ENCODE measurements at places on chromosomes 6 and 20.

DNA sequence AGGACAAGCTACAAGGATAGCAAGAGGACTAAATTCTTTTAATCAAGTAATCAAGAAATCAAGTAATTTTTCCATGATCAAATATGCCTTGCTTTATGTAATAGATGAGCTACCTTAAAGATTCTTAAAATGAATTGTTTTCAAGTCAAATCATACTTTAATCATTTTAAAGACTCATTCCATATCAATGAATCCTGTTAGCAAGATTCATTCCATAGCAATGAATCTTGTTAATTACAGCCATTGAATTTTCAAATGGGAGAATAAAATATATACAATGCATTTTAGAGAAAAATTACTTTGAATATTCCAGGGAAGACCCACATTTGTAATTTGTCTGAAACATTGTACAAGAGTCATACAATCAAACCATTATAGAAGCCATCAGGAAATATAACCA, 145.7 kb downstream of the RFX6 start:
- DNase-seq, result no peak

DNA sequence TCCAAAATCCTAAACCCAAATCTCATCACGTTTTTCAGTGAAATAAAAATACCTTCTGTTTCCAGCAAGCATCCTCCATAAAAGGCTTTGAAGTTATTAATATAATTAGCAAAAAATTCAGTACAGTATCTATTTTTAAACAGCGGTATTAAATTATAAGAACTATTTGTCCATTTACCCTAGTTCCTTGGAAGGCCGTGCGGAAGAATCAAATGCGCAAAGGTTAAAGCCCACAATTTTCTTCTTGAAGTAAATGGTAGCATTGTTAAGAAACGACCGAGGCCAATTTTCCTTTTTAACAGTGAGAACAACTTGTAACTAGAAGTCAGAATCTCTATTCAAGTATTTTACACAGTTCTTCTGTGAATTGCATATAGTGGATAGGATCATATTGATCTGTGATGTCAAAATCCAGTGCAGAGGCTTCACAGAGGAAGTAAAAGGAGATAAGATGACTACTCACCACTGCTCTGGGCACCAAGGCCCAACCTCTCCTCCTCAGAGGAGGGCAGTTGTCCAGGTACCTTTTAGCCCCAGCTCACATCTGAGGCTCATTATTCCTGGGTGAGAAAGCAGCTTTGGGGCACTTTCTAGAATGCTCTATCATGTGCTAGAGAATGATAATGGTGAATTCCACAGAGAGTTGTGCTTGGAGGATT, 36.3 kb downstream of the TNFAIP3 start:
- no peak for DNase-seq

- no peak for DNase-seq
Observed at GRCh38 chr6:33828764-33829731, 25.2 kb upstream of the MLN start.

- DNase-seq, result no peak
Observed at GRCh38 chr6:165744555-165745228, 81.7 kb upstream of the PDE10A start.

DNA sequence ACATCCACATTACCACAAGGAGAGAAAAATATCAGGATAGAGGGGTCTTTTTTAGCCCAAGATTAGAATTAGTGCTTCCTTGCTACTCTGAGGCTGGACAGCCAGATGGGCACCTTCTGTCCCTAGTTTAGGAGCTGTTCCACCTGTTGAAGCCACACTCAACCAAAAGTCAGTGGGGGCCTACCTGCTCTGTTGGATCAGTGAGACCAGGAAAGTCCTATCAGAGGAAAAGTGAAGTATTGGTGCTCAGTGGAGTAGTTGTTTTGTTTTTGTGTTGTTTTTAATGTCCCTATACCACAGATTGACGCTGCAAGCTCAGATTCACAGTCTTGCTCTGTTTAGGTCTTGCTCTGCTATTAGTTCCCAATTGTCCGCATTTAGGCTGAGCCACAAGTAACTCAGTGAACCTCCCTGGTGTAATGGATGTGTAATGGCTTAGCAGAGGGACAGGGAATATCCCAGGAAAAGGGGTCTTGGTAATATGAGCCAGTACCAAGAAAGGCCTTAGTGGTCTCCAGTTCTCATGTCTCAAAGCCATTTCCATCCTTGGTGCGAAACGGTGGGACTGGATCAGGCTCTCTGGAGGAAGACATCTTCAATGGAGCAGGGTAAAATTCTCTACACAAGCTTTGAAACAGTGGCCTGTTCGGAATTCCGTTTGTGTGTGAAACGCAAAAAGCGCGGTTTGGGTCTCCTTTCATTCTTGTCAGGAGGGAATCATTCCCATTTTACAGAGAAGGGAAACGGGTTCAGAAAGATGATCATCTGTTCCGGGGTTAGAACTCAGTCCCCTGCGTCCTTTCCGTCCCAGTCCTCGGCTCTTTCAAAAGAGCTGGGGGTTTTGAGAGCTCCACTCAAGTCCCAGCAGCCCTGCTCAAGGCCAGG, 631 bp upstream of the PABPC1L start:
- DNase-seq, result no peak

GRCh38 chr20:20188647-20189046, 136.3 kb downstream of the CFAP61 start:
- DNase-seq, result no peak

Measured in activated gamma-delta T cell (primary cell).